Right renal cortex interstitium (tissue), 3 donors: ENCODE measurements at places on chromosomes 5 and 9.
A peak's percentile ranks its signal among the peaks of the same experiment; 100 is the strongest.

- DNase-seq, result peak; percentile 64
Measured at GRCh38 chr9:82923092-82923911, 139.6 kb downstream of the RASEF start.

DNA sequence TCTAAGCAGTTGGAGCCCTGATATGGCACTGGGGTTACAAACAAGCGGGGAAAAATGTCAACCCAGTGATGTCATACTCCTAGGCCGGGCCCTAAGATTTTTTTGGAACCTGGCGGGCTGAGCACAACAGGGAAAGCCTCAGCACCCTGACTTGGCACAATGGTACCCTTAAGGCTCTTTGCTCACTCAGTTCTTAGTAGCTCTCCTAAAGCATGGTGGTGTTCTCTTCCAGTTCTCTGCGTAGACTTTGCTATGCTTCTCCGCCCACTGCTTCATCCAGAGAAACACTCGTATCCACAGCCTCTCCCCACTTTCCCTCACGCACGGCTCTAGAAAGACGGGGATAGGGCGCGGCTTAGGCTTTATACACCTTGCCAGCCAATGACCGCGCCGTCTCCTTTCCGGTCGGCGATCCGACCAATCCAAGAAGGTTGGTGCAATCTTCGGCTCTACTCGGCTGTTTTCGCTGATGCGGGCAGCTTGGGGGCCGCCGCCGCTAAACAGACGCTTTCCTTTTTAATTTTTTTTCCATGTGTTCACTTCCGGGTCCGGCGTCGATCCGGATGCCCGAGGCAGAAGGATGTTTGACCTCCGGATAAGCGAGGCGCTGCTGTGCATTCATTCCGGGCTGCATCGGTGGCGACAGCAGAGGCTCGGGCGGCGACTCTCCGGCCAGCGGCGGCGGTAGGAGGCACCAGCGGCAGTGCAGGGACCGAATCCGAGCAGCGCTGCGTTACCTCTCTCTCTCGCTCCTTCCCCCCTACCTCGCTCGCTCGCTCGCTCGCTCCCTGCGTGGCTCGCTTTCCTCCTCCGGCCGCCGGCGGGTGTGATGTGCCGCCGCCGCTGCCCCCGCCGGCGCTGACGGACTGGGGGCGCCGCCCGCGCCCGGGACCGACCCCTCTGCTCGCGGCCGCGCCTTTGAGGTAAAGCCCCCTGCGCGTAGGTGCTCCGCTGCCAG lies at the start of gene CSNK1G3:
TSS of gene CSNK1G3 (plus strand) at position 530 of the 958 bp plus-strand sequence. CDS start 33,487 bp downstream, outside the sequence.
- DNase-seq, result peak; percentile 93

DNA sequence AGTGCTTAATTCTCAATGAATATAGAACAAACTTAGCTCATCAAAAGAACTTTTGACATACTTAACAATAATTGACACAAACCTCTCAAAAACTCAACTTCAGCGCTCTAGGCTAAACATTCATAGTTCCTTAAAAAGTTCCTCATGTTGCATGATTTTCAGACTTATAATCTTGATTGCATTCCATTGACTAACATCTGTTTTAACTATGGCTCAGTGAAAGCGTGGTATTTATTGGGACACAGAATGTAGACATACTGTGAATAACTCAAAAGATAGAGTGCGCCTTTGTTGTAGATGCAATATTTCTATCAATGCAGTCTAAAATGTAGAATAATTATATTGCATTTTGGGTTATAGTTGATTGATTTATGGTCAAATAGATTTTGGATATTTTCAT lies 227.1 kb upstream of the HAPLN1 start:
- no peak for DNase-seq

DNA sequence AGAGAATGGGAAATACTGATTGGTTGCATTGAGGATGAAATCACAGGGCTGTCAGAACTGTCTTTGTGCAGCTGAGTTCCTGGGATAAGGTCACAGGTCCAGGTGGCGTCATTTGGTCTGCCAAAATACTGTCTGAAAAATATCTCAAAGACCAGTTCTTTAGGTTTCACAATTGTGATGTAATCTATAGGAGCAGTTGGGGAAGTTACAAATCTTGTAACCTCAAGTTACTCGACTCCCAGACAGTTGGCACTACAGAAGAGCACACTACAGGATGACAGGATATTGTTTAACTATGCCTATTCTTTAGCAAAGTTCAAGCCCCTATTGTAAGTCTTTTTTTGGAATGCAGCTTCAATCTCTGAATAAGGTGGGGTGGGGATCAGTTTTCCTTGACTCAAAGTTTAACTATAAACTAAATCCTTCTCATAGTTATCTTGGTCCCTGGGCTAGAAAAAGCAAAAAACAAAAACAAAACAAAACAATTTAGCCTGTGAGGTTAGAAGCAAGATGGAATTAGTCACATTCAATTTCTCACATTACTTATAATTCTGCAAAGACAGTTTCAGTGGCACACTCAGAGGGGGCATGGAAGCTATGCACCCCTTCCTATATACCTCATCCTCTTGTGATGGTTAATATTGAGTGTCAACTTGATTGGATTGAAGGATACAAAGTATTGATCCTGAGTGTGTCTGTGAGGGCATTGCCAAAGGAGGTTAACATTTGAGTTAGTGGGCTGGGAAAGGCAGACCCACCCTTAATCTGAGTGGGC lies 276.0 kb downstream of the AUH start:
- no peak for DNase-seq

GRCh38 chr9:105065098-105066088 lies 137.4 kb upstream of the ABCA1 start:
- DNase-seq, result no peak
